ENCODE measurements at places on chromosomes 4 and X.

GRCh38 chr4:1727117-1728031 lies 6.1 kb downstream of the TACC3 start:
- DNase-seq = no peak

GRCh38 chr4:169189372-169189771 lies 81.4 kb downstream of the SH3RF1 start:
- no peak for DNase-seq

DNA sequence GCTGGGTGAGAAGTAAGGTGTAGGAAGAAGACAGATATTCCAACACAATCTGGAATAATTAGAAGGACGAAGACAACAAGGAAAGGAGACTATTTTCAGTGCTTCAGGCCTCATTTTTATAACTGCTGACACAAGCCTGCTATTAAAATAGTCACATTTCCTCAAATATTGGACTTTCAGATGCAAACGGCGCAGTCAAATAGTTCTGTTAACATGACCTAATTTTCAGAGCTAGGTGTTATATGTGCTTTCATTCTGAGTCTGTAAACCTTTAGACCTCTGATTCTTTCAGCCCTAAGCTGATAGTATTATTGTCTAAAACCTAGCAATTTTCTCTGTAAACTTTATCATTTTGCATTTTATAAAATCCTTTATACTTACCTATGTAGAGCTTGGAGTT lies 261.5 kb downstream of the IL1RAPL1 start:
- DNase-seq = no peak

DNA sequence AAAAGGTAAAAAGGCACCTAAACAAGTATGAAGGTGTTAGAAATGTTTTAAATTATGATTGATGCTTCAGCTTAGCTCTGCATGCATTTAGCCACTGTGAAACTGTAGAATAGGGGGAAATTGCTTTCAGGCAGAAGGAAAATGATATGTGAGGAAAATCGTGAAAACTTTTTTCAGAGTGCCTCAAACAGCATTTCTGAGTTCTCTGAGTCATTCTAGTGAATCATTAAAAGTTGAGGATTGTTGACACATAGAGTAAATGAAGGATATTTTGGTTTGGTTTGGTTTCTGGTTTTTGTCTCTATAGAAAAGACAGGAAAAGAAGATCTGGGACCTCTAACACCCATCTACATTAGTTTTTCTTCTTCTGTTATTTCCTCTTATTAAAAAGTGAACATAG lies 332.5 kb upstream of the TRAM1L1 start:
- DNase-seq = no peak

DNA sequence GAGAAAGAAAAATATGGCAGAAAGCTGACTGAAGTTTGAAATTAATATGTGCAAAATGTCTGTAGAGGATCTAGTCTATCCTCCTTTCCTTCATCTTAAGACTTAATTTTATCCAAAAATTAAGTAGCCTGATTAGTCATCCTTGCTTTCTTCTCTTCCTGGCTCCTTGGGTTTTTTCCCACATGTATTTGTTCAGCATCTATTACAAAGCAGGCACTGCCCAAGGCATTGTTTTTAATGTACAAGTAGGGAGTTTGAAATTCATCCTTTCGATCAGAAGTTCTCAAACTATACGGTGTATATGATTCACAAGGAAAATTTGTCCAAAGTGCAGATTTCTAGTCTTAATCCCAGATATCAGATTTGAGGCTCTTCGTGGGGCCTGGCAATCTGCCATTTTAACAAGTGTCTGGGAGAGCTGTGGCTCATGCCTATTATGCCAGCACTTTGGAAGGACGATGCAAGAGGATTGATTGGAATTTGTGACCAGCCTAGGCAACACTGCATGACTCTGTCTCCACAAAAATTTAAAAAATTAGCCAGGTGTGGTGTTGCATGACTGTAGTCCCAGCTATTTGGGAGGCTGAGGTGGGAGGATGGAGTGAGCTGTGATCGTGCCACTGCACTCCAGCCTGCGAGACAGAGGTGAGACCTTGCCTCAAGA lies 19.4 kb upstream of the YTHDC1 start:
- no peak for DNase-seq
